ENCODE measurements at places on chromosomes 12 and 14.

DNA sequence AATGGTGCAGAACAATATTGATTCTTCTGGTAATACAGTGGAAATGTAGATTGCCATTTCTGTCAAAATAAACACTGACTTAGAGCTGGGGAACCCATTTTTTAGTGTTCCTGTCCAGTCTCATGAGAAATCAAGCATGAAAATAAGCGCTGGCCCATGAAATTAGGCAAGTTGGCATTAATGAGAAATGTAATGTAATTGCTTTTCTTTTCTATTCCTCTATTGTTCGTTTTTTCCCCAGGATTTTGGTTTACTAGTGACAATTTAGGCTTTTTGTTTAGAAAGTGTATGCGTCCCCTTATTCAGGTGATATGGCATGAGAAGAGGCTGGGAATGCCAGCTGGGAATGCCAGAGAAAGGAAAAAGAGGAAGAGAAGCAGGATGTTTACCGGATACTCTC lies 64.4 kb upstream of the KICS2 start:
- DNase-seq, result no peak

GRCh38 chr14:99687284-99688209 lies 3.4 kb downstream of the CYP46A1 start:
- DNase-seq, result no peak

- DNase-seq, result no peak
Observed at GRCh38 chr12:79706156-79706555, 15.4 kb upstream of the PAWR start.

GRCh38 chr12:96112733-96113132 lies 77.3 kb upstream of the LTA4H start:
- DNase-seq, result no peak

GRCh38 chr14:50354527-50354926 lies 42.2 kb downstream of the CDKL1 start:
- no peak for DNase-seq

DNA sequence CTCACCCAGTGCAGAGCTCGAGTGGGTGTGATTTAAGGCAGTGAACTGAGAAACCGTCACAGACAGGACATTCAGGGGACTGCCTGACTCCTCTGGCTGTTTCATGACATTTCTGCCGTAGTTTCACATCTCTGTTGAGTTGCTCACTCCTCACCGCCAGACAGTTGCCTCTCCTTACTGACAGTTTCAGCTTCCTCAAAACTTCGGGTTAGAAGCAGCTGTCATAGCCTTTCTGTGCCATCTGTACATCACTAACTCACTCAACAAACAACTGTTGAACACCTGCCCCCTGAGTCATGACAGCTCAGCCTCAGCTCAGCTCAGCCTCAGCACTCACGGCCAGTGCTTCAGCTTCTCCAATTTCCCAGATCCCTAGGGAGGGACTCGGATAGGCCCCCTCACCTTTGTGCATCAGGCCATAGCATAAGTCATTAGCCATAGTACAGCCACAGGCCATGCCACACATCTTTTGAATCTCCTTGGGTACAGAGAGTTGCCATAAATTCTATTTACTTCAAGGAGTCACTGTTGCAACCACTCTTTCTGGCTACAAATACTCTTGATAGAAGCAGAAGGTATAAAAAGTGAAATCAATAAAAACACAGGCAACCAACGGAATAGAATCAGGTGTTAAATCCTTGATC lies 6.2 kb upstream of the SLC15A4 start:
- no peak for DNase-seq

DNA sequence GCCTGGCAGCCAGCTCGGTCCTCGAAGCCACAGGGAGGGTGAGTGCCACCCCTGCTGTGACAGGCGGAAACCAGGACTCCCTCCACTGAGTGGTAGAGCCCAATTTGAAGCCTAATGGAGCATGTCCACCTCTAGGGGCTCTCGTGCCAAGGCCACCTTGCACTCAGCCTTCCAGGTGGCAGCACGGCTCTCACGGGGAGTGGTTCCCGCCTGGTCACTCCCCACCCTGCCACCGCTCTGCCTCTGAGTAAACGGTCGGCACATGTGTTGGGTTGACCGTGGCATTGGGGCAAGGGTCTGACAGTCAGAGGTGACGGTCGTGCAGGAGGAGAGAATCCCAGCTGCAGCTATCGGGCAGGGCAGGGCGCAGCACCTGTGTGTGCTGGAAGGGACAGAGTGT lies 34.8 kb downstream of the IL31 start:
- no peak for DNase-seq

DNA sequence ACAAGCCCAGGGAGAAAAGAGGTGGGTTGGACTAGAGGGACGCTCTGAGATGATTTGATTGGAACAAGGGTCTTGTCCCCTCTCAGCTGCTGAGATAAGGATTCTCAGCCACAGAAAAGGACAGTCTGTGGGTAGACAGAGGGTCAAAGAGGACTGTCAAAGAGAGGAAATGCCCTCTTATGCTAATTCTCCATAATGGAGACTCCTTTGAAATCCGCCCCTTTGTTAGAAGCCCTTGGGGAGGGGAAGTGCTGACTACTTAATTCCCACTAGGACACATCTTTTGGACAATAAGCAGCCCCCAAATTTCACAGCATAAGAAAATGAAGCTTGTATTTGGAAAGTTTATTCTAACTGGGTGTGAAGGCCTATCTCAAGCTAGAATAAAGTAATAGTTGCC lies 176.6 kb downstream of the KTN1 start:
- DNase-seq, result no peak

- peak; percentile 67 for DNase-seq
Observed at GRCh38 chr12:113152835-113153814, 3.6 kb downstream of the CFAP73 start.

DNA sequence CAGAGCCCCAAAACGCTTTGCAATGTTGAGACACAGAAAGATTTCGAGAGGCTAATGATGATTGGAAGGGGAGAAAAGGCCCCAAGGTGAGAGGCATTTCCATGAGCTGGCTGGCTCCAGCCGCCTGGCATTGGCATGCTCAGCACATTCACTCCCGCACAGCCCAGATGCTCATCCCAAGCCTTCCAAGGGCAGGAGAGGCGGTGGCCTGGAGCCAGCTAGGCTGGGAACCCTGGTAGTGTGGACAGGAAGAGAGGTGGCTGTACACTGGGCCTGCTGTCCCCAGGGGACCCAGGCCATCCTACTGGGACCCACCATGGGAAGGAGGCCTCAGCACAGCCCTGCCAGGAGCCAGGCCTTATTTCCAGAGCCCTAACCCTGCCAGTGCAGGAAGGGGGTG lies 72.2 kb downstream of the SPTB start:
- DNase-seq, result no peak

- DNase-seq, result no peak
Observed at GRCh38 chr12:115710104-115710564, 567.4 kb downstream of the MED13L start.

GRCh38 chr12:24955853-24956252 lies 7.0 kb upstream of the BCAT1 start:
- no peak for DNase-seq

GRCh38 chr14:88668448-88669116 lies 105.7 kb downstream of the ZC3H14 start:
- DNase-seq, result no peak

GRCh38 chr14:49870908-49871307 lies 18.3 kb upstream of the NEMF start:
- no peak for DNase-seq

- no peak for DNase-seq
Observed at GRCh38 chr14:89801136-89801535, 153.4 kb downstream of the EFCAB11 start.

DNA sequence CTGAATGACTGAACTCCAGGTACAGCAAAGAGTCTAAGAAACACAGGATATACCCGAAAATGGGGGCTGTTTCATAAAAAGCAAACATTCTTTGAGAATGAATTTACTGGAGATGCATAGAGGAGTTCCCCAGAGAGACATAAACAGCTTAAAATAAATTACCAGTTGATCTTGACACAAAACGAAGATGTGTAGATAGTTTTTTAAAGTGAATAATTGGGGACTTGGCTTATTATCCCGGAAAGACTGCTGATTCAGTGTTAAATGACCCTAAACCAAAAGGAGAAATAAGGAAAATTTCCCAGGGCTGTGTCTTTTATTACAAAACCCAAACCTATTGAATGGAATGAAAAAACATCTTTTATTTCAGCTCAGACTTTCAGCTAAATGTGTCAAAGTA lies 1052.8 kb upstream of the TMEM132C start:
- no peak for DNase-seq

DNA sequence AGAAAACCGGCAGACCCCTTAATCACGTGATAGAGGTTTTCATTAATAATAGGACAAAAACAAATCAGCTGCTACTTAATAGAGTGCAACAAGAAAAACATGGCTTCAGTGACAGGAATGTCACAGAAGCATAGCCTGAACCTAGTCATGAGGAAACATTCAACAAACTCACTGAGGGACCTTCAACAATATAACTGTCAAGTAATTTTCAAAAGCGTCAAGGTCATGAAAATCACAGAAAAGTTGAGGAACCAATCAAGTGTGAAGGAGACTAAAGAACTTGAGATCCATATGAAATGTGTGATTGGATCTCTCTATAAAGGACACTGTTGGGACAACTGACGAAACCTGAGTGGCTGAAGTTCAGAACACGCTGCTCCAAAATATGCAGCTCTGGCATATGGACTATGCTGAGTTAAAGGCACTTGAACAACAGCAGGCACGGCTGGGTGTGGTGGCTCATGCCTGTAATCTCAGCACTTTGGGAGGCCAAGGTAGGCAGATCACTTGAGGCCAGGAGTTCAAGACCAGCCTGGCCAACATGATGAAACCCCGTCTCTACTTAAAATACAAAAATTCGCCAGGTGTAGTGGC lies 16.3 kb downstream of the NDUFA12 start:
- no peak for DNase-seq

- DNase-seq, result no peak
Observed at GRCh38 chr14:72146241-72146640, 214.0 kb downstream of the RGS6 start.

DNA sequence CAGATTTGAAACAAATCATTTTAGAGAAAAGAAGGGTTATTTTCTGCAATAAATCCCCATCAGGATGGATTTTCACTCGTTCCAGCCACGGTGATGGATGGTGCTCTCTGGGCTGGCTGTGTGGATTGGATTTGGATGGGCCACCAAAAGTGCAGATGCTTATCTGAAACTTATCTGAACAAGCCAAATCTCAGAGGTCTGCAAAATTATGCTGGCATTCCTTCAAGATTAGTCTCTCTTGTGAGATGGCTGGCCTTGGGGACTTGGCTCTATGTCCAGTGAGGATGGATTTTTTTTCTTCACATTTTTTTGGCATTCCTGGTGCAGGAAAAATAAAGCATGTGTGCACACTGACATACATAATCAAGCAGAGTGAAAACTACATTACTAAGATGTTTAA lies 341.9 kb downstream of the GXYLT1 start:
- DNase-seq, result no peak

- DNase-seq, result no peak
Observed at GRCh38 chr14:95524706-95525512, 8.5 kb upstream of the SYNE3 start.

DNA sequence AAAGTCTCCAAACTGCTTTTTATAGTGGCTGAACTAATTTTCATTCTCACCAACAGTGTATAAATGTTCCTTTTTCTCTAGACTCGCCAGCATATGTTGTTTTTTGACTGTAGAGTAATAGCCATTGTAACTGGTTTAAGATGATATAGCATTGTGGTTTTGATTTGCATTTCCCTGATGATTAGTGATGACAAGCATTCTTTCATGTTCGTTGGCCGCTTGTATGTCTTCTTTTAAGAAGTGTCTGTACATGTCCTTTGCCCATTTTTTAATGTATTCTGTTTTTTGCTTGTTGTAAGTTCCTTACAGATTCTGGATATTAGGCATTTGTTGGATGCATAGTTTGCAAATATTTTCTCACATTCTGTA lies 404.9 kb downstream of the FLRT2 start:
- DNase-seq, result no peak

- DNase-seq, result no peak
Observed at GRCh38 chr14:65949711-65950516, 536.3 kb upstream of the CCDC196 start.

- DNase-seq, result no peak
Observed at GRCh38 chr12:89513544-89513943, 11.1 kb downstream of the GALNT4 start.

DNA sequence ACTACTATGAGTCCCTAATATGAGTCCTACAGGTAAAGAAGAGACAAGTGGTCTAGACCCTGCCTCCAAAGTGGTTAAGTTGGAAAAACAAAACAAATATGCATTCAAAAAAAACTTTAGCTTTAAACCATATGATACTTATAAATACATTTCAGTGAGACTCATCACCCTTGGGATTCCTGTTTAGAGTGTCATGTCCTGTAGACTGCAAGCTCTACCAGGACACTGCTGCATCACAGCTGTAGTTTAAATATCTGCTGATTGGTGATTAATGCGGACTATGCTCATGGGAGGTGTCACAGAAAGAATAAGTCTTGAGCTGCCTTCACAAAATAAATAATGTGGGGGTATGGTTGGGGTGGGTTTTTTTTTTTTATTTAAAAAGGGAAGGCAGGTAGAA lies 8.8 kb upstream of the LGR5 start:
- DNase-seq, result no peak

GRCh38 chr12:53997204-53998109 lies 2.5 kb upstream of the HOXC9 start:
- no peak for DNase-seq

DNA sequence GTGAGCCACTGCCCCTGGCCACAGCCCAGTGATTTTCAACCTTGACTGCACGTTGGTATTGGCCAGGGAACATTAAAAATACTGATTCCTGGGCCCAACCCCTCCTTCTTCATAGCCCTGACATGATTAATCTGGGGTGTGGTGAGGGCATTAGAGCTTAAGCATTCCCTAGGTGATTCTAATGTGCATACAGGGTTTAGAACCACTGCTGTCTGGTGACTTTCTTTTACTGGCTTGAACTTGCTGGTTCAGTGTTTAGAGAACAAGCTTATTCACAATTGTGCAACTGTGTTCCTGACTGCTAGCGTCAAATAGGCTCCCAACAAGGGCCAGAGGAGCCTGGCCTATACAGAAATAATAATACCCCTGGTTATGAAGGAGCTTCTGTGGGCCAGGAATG lies 488.8 kb upstream of the CCDC196 start:
- DNase-seq, result no peak

DNA sequence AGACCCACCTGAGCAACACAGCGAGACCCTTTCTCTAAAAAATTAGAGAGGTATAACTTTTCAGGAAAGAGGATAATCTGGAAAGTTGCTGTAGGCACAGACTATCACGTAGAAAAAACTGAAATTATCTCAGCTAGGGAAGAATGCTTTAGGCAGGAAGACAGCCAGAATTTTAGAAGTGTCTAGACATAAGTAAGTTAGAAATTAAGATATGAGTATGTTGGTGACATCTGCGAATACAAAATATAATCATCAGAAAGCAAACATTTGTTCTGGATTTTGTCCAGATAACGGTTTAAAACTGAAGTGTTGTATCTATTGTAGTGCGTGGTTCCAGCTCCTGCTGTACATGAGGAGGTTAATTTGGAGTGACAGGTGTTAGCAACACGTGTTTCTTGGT lies 123.2 kb downstream of the FBXL14 start:
- no peak for DNase-seq

- DNase-seq, result no peak
Observed at GRCh38 chr12:132449565-132450417, 40.2 kb upstream of the FBRSL1 start.
